ENCODE measurements at places on chromosomes 1 and 21.

- no peak for DNase-seq
Observed at GRCh38 chr21:28801906-28802305, 190.8 kb downstream of the LTN1 start.

DNA sequence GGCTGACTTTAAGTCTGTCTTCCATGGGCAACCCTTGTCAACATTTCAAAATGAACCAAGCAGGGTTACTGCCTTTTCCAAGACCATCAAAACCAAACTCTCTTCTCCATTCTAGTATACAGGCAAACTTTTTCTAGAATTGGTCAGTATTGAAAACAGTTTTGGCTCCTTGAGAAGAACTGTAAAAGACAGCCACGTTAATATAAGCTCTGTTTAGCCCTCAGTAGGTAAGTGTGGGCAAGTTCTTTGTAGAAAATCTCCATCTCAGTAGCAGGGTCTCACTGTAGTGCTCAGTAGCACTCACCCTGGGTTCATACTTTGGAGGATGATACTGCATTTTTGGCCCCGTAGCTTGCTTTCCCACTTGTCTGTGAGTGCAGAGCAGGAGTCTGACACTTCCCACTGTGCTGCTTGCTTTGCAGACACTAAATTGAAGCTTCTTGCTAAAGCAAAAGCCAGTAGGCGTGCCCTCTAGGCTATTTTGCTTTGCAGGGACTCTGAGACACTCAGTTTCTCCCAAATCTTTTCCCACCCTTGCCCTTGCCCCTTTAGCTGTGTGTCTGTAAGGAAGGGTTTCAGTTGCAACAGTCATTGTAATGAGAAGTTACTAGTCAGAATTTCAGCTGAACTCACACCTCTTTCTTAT is 34.3 kb upstream of the CACYBP start:
- no peak for DNase-seq

DNA sequence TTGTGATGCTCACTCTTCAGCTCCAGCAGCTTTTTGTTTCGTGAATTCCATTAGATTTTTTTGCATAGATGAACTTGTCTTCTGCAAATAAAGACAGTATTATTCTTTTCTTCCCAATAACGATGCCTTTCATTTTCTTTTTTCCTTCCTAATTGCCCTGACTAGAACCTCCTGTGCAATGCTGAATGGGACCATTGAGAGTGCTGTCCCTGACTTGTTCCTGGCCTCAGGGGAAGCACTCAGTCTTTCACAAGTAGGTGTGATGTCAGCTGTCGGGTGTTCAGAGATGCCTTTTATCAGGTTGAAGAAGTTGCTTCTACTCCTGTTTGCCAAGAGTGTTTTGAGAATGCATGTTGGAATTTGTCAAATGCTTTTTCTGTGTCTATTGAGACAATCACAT is 64.3 kb upstream of the ADARB1 start:
- DNase-seq, result peak; percentile 31

DNA sequence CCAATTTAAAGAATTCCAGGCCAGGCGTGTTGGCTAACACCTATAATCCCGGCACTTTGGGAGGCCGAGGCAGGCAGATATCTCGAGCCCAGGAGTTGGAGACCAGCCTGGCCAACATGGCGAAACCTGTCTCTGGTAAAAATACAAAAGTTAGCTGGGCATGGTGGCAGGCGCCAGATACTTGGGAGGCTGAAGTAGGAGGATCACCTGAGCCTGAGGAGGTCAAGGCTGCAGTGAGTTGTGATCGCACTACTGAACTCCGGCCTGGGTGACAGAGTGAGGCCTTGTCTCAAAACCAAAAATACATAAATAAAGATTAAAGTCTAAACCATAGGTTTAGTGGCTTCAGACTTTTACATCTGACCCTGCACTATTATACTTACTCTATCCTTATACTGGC is 32.4 kb downstream of the BTG3 start:
- DNase-seq, result no peak

DNA sequence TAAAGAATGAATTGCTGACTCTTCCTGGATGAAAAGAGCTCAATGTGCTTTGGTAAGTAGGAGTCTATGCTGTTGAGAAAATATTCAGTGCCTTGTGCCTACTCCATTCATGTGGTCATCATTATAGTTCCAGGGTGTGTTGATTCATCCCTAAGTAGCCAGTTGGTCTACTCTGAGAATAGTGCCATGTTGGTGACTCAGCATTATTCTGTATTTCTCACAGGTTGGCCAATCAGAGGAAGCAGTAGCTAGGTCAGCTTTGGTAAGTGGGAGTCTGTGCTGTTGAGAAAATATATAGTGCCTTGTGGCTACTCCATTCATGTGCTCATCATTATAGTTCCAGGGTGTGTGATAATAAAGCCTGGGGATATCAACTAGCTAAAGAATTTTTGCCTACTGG is 397.3 kb downstream of the AGBL4 start:
- no peak for DNase-seq

GRCh38 chr1:91799863-91800262 is 86.1 kb downstream of the TGFBR3 start:
- no peak for DNase-seq

- no peak for DNase-seq
Observed at GRCh38 chr1:227328405-227329019, 10.2 kb upstream of the CDC42BPA start.
